ENCODE measurements at places on chromosomes 11 and 22.

DNA sequence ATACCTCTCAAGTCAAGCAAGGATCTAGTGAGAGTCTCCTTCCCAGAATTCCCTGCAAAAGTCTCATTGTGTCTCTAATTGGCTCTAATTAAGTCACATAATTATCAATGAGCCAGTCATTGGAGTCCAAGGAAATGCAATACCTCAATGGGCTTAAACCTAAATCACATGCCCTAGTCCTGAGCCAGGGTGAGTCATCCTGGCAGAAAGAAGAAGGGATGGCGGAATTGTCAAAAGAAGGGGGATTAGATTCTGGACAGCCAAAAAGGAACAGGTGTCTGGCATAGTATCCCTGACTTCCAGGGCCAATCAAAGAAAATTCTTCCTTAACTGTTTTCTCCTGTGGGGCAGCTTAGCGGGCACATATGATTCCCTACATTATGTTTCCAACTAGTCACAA is 25.1 kb upstream of the LDLRAD3 start:
- DNase-seq, result no peak

DNA sequence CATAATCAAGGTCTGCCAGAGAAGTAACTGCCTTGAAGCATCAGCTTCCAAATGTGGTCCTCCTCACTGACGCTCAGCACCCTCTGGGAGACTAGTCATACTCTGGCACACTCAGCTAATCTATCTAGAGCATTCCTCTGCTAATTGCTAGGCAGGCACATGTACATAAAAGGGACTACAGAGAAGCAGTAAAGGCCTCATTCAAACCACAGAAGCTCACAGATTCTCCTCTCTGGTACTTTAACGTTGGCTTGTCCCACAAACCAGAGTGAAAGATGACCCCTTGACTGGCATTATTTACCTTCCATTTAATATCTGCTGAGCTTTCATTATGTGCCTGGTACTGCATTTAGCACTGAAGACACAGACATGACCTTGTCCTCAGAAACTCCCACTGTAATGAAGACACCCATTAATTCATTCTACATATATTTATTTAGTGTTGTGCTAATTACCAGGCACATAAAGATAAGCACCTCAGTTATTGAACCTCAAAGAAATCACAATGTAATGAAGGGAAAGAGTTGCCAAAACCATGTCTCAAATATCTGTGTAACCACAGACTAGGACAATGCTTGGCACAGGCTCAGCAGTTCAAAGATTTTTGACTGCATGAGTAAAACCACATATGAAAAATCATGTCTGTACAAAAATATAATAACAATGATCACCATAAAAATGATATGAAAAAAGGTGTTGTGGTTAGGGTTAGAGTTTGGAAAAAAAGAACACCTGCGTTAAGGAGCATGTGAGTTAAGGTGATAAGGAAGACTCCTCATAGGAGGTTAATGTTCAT is 550.4 kb downstream of the DLG2 start:
- no peak for DNase-seq

GRCh38 chr11:116927163-116927974 is 89.9 kb upstream of the APOA1 start:
- peak; percentile 52 for DNase-seq

- DNase-seq, result no peak
These were observed 608.6 kb upstream of the KIRREL3 start for GRCh38 chr11:127609025-127609773.

GRCh38 chr11:84193706-84194105 is 907.5 kb upstream of the CCDC90B start:
- DNase-seq, result no peak

GRCh38 chr11:69771466-69771865 is 3.7 kb downstream of the FGF4 start:
- DNase-seq, result no peak
